ENCODE measurements at places on chromosomes 7 and 10. TPM values are rescaled to one million over a fixed set of nuclear protein-coding genes. Genes with fewer than 3 reads are reported as not detected.

GRK5 gene
- 7.7 TPM for total RNA-seq

PDLIM1 gene
- 85.0 TPM for total RNA-seq

VGF gene
- not detected for total RNA-seq

- no peak for DNase-seq
These were observed 417.1 kb downstream of the DNAJB6 start for GRCh38 chr7:157753713-157754415.

GRCh38 chr10:12656518-12657142 lies 307.3 kb downstream of the CAMK1D start:
- DNase-seq, result no peak

GRCh38 chr10:129713659-129714265 lies 246.7 kb downstream of the MGMT start:
- peak; percentile 25 for DNase-seq

DNA sequence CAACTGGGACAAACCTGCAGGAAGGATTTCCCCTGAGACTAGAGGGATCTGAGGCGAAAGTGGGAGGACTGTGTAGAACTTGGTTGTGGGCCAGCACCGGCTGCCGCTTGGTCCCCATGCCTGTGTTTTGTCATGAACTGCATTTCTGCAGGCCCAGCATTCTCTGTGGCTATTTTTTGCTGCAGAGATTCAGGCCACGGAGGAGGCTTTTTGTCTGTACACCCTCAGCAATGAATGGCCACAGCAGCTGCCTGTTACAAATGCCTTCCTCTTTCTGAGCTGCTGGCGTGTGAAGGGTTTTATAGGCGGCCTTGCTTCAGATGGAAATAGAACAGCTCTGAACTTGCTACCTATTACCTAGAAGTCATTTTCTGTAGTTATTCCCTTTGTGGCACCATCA lies 164.4 kb downstream of the SH2D4B start:
- DNase-seq, result no peak

GRCh38 chr10:102673236-102673818 lies 29.0 kb downstream of the TRIM8 start:
- no peak for DNase-seq

Measured in right lobe of liver (tissue), 6 donors.